ENCODE measurements at places on chromosomes 1 and 21. TPM values are rescaled to one million over a fixed set of nuclear protein-coding genes. Genes with fewer than 3 reads are reported as not detected.

CYP4X1 gene
- not detected for total RNA-seq

FMO1 gene
- 0.14 TPM for total RNA-seq

GCSAML gene
- not detected for total RNA-seq

FOXJ3 gene
- 12.8 TPM for total RNA-seq

PTPRC gene
- under 0.01 TPM for total RNA-seq

AGT gene
- 2.7 TPM for total RNA-seq

FCN3 gene
- not detected for total RNA-seq

EPHA10 gene
- not detected for total RNA-seq

Data from smooth muscle cell of bladder (primary cell).